Stimulated activated naive CD4-positive, alpha-beta T cell treated with Interleukin-2 at 50 U/mL for 16 hours (primary cell): ENCODE measurements at places on chromosomes 5 and 9.
A peak's percentile ranks its signal among the peaks of the same experiment; 100 is the strongest.

DNA sequence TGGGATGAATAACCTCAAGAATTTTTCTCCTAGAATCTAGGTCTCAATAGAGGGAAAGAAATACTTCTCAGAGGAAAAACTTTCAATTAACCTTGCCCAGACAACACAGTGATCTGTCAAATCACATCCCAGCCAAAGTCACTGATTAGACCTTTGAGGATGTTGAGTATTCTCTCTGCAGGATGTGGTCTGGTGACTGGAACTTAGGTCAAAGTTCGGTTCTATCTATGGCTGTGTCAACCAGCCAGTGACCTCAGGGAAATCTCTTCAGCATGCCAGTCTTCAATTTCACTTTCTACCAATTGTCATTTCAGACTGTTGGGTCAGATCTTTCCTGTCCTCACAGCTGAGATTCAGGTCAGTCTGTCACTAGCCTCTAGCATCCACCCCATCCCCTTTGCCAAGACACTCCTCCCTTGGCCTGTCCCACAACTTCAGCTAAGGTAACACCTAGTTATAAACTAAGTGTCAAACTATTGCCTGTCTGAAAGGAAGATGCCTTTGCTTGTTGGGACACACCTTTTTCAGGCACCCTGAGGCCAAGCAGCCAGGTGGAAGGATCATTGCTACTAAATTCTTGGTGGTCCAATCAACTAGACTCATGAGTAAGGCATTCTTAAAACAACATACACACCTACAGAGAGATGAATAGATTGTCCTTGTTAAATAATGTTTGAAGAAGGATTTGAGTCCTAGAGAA lies 156.3 kb upstream of the FST start:
- no peak for DNase-seq

GRCh38 chr9:105993921-105994715 lies 299.8 kb downstream of the TMEM38B start:
- no peak for DNase-seq

- DNase-seq, result no peak
Observed at GRCh38 chr9:85224301-85224700, 517.5 kb downstream of the AGTPBP1 start.

DNA sequence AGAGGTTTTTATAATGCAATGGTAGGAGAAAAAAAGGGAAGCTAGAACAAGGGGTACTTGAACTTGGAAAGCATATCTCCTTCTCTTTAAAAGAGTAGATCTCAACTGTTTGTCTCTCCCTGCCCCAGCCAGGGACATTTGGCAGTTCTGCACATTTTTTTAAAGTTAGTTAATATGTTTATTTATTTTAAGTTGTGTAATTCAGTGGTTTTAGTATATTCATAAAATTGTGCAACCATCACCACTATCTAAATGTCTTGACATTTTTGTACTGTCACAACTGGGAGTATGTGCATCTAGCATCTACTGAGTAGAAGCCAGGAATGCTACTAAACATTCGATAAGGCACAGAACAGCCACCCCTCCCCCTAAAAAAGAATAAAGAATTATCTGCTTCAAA lies 103.5 kb upstream of the DPYSL3 start:
- DNase-seq, result no peak

- DNase-seq, result no peak
Observed at GRCh38 chr5:136206361-136206760, 13.4 kb upstream of the SMIM32 start.

DNA sequence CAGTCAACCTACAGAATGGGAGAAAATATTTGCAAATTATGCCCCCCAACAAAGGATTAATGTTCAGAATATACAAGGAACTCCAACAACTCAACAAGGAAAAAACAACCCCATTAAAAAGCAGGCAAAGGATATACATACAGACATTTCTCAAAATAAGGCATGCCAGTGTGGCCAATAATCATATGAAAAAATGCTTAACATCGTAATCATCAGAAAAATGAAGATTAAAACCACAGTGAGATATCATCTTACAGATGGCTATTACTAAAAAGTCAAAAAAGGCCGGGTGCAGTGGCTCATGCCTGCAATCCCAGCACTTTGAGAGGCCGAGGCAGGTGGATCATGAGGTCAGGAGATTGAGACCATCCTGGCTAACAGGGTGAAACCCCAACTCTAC lies 103.2 kb downstream of the KLHL3 start:
- DNase-seq, result no peak

DNA sequence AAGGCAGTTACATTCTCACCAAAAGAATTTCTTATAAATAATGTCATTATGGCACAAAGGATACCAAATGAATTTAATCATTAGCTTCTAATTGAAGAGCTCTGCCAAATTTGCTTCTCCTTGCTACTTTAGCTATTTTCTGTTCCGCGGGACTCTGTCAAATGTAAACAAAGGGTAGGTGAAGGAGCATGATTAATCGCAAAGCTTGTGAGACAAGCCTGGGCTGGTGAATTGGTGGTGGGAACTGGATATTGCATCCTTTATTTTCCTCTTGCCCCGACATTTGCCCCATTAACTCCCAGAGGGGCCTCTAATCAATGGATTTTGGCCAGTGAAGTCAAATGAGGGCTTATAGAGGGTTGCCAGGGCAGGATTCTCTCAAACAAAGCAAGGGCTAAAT lies 234.2 kb upstream of the RFX3 start:
- DNase-seq, result no peak

- DNase-seq, result no peak
Observed at GRCh38 chr9:76114144-76114543, 223.7 kb downstream of the PCSK5 start.

- DNase-seq, result no peak
Observed at GRCh38 chr5:144421411-144421810, 250.7 kb downstream of the KCTD16 start.

- DNase-seq, result peak; percentile 18
Observed at GRCh38 chr5:80408484-80409366, 861 bp downstream of the ZFYVE16 start.

GRCh38 chr9:98425079-98425478 lies 169.6 kb upstream of the TBC1D2 start:
- DNase-seq, result no peak

DNA sequence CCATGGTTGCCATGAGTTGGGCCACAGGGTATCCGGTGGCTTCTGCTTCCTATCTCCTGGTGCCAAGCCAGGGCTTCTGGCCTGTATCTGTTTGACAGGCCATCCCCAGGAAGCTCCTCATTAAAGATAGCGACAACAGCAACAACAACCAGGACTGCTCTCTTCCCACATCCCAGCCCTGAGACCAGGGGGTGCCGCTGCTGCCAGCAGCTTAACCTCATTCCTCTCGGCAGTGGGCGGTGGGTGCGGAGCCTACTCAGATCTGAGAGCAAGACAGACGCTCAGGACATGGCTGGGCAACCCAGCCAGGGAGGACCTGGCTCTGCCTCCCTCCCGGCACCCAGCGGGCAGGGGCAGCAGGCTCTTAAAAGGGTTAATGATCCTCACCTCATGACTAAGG lies 98.3 kb downstream of the PSD2 start:
- DNase-seq, result no peak

DNA sequence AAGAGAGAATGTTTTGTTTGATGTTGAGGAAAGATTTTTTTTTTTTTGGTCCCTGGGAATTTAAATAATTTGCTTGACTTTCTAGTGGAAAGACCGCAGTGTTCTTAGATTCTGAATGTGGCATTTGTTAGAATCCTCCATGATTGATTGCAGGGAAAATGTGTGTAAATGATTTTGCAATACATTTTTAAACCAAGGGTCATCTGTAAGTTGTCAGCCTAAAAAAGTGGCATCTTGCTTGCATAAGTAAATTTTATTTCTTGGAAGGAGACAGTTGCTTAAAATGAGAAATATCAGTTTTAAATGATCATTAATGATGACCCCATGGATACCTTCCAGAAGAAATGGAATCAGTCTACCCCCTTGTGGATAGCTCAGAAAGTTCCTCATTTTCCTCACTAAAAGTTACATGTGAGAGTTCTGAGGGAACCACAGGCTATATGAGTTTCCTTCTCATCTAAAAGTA lies 105.1 kb upstream of the SLC25A48 start:
- no peak for DNase-seq

DNA sequence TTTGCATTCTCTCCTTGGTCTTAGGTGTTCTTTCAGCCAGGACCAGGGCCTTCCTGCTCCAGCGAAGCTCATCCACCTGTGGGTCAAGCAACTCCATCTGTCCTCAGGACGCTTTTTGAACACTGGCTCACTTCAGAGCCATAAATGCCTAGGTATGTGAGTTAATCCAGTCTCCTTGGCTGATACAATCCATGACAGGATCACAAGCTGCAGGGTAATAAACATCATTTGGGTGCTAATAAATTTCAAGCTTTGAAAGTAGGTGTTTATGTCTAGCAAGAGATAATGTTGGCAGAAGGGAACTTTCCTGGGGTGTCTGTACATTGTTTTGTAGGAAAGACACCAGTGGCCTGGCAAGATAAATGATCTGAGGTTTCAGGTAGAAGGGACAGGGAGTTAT lies 159.2 kb upstream of the TUT7 start:
- no peak for DNase-seq

DNA sequence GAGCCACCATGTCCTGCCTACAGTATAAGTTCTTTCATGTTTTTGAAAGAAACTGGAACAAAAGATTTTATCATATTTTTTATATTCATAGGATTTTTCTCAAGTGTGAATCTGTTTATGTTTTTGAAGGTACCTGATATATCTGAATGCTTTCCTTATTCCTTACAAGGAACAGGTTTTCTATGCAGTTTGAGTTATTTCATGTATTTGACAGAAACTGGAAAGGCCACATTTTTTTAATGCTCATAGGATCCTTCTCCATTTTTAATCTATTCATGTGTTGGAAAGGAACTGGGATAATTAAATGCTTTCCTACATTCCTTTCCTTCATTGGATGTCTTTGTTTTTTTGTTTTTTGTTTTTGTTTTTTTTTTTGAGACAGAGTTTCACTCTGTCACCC lies 15.7 kb upstream of the FBXW2 start:
- DNase-seq, result no peak

- DNase-seq, result no peak
Observed at GRCh38 chr5:170628028-170628427, 124.2 kb downstream of the KCNIP1 start.

DNA sequence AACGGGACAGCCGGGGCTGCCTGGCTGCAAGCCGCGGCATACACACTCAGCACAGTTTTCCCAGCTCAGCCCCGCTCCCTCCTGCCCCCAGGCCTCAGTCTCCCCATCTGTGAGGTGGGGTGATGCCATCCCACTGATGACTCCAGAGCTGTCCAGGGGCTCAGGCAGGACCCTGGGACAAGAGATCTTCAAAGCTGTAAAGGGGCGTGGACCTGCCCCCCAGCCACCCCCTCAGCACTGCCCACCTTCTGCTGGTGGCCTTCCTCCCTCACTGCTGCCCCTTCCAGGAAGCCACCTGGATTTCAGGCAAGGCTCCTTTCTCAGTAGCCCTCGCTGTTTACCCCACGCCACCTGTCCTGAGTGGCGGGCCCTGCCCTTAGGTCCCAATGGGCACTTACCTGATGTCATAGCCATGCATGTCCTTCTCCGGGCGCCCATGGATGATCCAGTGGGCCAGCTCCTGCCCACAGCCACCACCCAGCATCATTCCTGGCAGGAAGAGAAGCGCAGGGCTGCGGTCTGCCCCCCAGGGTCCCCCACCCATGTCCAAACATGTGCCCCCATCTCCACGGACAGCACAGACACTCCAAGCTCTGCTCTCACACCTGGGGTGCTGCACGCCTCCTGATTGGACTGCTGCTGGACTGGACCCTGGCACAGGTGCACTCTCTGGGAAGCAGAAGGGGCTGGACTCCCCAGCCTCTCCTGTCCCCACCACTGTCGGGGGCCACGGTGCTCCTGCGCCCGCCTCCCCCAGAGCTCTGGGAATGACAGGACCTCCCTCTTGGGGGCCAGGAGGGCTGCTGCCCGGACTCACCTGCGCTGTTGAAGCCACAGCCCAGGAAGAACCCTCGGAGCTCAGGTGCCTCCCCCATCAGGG lies 25.7 kb downstream of the SARDH start:
- no peak for DNase-seq

DNA sequence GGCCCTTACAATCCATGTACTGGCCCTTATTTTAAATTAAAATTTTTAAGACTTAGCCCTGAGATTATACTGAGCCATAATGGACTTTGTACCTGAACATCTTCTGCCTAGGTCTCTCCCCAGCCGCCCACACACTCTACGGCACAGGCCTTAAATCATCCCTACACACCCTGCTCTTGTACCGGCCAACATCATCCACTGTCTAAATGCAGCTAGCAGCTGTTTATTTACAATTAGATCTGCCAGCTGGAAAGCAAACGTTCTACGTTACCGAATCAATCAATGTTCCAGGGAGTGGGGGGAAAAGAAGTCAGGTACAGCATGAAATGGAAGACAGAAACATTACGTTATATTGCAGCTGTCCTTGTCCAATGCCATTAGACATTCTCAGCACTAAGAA lies 88.4 kb upstream of the GRAMD2B start:
- no peak for DNase-seq

DNA sequence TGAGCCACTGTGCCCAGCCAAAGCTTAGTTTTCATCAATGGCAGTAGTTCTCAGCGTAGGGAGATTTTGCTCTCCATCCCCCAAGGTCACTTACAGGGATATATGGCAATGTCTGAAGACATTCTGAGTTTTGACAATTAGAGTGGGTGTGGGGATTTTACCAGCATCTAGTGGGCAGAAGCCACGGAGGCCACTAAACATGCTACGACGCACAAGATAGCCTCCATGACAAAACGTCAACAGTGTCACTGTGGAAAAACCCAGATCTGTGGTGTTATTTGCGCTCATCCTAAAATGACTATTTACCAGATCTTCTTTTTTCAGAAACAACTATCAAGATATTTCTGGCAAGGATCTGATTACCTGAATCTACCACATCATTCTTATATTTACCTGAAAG lies 68.2 kb downstream of the CDC14B start:
- no peak for DNase-seq

- DNase-seq, result no peak
Observed at GRCh38 chr9:124225945-124226344, 31.8 kb upstream of the NEK6 start.

DNA sequence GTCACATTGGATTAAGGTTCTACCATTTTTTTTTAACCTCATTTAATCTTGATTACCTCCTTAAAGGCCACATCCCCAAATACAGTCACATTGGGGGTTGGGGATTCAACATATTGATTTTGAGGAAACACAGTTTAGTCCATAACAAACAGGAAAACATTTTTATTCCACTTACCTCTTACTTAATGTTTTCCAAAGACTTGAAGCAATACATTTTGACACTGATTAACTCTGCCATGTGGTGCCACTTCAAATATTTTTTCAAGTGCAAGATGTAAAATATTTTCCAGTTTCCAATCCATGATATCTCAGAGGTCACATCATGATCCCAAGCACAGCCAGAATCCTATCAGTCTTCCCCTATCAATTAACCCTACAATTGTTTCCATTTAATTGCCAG lies 548.0 kb downstream of the CSNK1G3 start:
- DNase-seq, result no peak

GRCh38 chr5:81896764-81897163 lies 75.1 kb upstream of the ATG10 start:
- no peak for DNase-seq

DNA sequence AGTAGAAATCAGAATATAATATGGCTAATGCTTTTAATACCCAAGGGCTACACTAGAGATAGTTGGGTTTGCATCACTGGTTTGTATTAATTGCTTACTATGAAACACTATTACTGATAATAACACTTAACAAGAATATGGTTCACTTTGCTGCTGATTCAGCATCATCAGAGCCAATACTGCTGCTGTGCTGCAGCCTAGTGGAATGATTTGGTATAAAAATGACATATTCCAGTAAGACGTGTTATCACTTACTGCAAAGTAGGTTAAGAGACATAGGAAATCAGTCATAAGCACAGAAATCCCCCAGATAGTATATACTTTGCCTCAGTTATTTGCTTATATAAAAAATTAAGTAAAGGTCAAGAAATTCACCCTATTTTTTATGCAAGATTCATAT lies 2.8 kb downstream of the CDH10 start:
- DNase-seq, result no peak
